NCI-H1436 (cell line): ENCODE measurements at places on chromosomes 4 and X.
A peak's percentile ranks its signal among the peaks of the same experiment; 100 is the strongest.

GRCh38 chrX:20372533-20372932 lies 105.8 kb upstream of the RPS6KA3 start:
- no peak for DNase-seq

DNA sequence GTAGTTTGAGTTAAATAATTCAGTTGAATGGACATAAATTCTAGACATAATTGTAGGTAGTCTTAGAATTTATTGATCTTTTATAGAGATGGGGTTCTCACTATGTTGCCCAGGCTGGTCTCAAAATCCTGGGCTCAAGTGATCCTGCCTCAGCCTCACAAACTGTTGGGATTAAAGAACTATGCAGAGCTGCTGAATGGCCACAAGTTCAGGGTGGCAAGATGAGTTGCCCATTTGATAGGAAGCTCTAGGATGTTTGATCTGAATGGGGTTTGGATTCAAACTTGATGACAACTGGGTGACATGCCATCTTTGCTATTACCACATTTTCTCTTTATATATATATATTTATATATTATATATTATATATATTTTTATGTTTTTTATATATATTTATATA lies 3.6 kb downstream of the RPL36A start:
- no peak for DNase-seq

- DNase-seq, result no peak
These were observed 143.6 kb downstream of the SLIT2 start for GRCh38 chr4:20395160-20395773.

DNA sequence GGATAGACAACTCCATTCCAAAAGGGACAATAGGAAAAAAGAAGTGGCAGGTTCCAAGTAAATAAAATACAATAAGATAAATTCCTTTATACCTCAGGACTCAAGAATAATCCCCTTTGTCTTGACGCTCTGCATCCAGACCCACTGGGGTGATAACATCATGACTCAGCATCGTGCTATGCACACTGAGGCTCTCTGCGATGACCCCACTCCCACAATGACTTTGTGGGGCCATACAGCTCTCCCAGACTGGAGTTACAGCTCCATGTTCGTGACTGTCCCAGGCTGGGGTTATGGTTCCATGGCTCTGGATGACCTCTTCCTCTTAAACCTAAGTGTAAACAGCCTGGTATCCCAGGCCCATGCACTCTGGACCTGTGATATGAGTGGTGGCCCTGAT lies 254.5 kb upstream of the ADGRL3 start:
- DNase-seq, result no peak

DNA sequence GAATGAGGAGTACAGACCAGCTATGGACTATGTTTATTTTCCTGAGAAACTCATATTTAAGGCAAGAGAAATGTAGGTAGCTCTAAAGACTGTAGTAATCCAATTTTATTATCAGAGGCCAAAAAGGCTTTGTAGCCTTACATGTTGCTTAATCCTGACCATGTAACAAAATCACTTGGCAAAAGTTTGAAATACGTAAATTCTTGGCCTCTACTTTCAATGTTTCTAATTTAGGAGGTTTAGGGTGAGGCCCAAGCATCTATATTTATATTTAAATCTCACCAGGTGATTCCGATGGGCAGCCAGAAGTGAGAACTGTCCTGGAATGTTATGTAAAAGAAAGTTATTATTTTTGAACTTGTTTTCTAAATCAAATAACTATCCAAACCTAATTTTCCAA lies 289.7 kb downstream of the IL1RAPL1 start:
- no peak for DNase-seq

DNA sequence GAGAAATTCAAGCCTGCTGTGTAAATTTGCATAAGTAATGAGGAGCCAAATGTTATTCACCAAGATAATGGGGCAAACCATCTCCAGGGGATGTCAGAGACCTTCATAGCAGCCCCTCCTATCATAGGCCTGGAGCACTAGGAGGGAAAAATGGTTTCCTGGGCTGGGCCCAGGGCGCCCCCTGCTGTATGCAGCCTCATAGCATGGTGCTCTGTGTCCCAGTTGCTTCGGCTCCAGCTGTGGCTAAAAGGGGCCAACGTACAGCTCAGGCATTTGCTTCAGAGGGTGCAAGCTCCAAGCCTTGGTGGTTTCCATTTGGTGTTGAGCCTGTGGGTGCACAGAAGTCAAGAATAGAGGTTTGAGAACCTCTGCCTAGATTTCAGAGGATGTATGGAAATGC lies 859.3 kb downstream of the RPA4 start:
- no peak for DNase-seq

DNA sequence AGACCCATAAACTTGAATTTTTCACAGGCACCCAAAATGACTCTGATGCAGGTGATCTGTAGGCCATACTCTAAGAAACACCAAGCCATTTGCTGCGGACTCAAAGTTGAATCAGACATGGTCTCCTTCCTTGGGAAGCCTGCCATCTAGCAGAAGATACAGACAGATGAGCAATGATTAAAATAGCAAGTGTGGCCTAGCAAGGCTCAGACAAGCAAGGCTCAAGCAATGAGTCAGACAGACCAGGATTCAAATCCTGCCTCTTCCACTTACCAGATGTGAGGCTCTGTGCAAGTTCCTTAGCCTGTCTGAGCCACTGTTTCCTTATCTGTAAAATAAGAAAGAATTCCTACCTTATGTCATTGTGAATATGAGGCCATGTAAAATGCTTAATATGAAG lies 2.3 kb downstream of the CCDC149 start:
- DNase-seq, result no peak

GRCh38 chrX:148424570-148424969 lies 75.8 kb upstream of the AFF2 start:
- no peak for DNase-seq

GRCh38 chrX:103941201-103941975 lies 21.0 kb upstream of the TMSB15B start:
- DNase-seq, result peak; percentile 10

DNA sequence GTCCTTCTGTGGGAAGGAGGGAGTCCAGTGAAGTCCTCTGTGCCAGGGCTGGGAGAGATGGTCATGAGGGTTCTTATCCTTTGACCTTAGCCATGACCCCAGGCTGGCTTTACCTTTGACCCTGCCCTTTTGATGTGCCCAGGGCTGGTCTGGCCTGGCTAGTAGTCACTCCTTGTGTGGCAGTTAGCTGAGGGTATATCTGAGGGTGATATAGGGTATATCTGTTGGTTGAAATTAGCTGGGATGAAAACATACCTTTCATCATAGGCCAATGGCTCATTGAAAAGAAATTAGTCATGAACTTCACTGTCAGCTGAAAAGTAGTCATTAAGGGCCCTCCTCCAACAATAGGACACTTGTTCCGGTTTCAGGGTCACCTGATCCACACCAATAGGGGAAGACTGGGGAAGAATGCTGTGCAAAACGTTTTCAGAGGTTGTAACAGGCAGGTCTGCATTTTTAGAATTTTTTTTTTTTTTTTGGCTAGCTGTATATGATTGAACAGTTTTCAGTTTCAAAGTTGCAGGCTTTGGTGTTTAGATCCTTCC lies 74.6 kb upstream of the STOX2 start:
- DNase-seq, result no peak

GRCh38 chr4:107718351-107718965 lies 1.6 kb downstream of the PAPSS1 start:
- DNase-seq, result no peak

GRCh38 chrX:151538190-151539122 lies 25.0 kb upstream of the PASD1 start:
- no peak for DNase-seq

- DNase-seq, result no peak
These were observed 700.7 kb downstream of the PCDH18 start for GRCh38 chr4:136831553-136831952.

DNA sequence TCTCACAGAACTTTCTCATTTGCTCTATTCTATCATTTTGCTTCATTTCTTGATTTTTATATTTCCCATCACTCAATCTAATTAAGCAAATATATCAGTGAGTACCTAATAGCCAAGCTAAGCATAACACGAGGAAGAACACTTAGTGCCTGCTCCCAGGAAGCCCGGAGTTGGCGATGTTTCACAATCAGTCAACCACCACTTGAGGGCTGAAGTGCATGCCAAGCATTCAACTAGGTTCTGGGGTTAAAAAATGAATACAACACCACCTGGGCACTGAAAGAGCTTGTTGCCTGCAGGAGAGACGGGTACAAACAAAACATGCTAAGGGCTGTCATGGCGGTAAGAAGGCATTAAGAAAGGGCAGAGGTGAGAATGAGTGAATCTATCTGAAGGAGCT lies 47.5 kb downstream of the UCHL1 start:
- no peak for DNase-seq

- no peak for DNase-seq
These were observed 9.8 kb upstream of the FAM3A start for GRCh38 chrX:154525606-154526490.

DNA sequence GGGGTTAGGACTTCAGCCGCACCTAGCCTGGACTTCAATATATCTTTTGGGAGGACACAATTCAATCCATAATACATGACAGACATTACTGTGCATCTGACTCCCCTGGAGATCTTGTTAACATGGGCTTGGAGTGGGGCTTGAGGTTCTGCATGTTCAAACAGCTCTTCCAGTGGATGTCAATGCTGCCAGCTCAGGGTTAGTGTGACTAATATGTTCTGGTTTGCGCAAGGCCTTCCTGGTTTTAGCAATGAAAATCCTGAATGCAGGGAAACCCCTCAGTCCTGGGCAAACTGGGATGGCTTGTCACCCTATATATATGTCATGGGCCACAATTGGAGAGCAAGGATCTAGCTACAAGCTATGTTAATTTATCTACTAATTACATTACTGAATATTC lies 2.7 kb upstream of the TSPAN7 start:
- DNase-seq, result no peak

DNA sequence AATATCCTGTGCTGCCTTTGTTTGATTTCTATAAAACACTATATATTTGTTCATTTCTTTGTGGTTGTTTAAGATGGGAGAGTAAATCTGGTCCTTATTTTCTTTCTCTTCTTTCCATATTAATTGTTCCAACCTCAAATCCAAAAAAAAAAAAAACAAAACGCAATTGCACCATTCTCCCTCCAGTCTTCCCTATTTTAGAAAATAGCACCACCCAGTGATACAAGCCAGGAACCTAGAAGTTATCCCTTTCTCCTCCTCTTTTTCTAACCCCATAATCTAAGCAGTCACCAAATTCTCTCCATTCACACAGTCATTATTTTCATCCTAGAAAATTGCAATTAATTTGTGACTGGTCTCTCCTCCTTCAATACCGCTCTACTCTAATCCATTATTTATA lies 107.8 kb downstream of the GABRA3 start:
- DNase-seq, result no peak

DNA sequence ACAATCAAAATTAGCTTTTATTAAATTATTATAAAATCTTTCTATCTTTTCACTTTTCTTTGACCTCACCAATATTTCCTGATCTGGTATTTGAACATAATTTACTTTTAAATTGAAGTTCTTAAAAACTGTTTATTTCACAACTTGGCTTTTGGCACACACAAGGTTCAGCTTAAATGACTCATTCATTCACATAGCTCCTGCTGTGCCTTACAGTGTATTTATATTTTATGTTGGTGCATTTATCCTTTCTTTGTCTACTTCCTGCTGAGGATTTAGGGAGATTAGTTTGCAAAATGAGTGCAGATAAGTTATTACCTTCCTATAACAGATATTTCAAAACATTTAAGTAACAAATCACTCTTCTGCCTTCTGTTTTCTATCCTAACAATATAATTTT lies 430.6 kb downstream of the DTHD1 start:
- DNase-seq, result no peak

GRCh38 chr4:133995243-133995960 lies 206.2 kb downstream of the PABPC4L start:
- no peak for DNase-seq

GRCh38 chr4:25123236-25123635 lies 37.0 kb downstream of the SEPSECS start:
- DNase-seq, result no peak
